ENCODE measurements at places on chromosomes 1 and 21.

DNA sequence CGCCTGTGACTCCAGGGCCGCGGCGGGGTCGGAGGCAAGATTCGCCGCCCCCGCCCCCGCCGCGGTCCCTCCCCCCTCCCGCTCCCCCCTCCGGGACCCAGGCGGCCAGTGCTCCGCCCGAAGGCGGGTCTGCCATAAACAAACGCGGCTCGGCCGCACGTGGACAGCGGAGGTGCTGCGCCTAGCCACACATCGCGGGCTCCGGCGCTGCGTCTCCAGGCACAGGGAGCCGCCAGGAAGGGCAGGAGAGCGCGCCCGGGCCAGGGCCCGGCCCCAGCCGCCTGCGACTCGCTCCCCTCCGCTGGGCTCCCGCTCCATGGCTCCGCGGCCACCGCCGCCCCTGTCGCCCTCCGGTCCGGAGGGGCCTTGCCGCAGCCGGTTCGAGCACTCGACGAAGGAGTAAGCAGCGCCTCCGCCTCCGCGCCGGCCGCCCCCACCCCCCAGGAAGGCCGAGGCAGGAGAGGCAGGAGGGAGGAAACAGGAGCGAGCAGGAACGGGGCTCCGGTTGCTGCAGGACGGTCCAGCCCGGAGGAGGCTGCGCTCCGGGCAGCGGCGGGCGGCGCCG is at the start of gene SIM2:
TSS of gene SIM2 (plus strand) at position 135 of the 565 bp plus-strand sequence. CDS start 632 bp downstream, outside the sequence.
- no peak for DNase-seq

DNA sequence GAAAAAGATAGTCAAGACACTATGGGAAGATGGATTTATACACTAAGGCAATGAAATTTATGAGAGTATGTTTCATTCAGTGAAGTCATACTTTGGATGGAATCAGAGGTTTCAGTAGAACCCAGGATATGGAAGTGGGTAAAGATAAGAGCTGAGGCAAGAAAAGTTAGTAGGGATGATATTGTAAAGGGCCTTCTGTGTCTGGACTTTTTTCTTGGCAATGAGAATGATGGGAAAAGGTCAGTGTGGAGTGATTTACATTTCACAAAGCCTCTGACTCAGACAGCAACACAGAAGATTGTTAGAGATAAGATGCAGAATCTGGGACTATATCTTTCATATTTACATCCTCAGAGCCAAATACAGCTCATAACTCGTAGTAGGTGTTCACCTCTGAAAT is 32.1 kb downstream of the SH3BGR start:
- DNase-seq: no peak

DNA sequence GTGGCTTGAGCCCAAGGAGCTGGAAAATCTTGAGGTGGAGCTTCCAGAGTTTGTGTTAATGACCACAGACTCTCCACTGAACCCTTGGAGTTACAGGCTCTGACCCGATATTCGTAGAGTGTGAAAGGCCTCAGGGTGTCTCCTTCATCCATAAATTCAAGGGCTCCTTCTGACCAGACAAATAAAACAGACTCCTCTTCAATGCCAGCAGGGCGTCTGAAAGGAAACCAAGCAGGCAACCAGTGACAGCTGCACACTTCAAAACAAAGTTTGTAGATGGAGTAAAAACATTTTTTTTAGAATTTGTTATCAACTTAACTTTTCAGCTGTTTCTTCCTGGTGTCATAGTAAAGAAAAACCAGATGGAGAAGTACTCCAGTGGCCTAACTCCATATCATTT is 161.1 kb downstream of the KCTD3 start:
- DNase-seq: no peak

GRCh38 chr1:24897263-24898151 is 32.6 kb downstream of the RUNX3 start:
- no peak for DNase-seq

- DNase-seq: no peak
Observed at GRCh38 chr1:176541663-176542062, 78.7 kb downstream of the PAPPA2 start.

DNA sequence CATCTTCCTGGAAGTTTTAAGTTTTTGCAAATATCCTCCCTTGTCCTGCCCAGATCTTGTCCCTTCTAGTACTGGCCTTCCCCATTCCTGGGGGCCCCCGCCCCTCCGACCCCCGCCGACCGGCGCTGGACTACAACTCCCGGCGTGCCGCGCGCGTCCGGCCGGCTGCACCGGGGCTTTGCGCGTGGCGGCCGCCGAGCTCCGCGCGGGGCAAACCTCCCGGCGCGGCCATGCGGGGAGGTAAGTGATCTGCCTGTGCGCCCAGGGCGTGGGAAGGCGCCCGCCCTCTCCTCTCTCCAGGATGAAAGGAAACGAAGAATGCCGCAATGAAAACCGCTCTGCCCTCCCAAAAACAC is 3.2 kb upstream of the SAMD13 start:
- DNase-seq: peak; percentile 37

- no peak for DNase-seq
Observed at GRCh38 chr1:182764029-182764727, 25.4 kb upstream of the NPL start.

DNA sequence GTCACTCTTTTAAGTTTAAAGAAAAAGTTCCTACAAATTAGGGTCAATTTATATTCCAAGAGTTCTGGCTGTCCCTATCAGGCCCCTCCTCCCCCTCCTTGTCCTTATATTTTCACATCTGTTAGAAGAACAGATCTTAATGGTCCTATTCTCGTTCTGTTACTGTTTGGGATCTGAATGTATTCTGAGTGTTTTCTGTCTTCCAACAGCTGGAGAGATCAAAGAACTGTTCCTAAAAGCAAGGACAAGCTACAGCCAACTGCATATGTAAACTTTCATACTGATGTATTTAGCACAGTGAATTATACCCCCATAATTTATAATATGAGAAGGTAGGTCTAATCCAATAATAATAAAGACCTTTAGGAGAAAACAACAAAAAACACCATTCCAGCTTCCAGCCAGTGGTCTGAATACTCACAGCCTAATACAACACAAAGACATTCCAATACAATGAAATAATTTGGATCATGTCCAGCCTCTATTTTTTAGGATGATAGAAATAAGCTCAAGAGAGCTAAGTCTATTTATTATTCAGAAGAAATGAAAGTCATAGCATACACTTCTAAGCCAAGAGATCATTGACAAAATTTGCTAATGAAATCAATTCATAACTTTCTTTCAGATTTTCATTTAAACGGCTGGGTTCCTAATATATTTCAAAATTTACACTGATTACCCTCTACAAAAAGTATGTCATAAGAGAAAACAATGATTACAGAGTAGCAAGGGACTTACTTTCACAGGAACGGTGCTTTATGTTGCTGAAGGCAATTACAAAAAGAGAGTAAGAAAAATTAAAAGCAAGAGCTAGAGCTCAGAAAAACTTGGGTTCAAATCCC is 25.3 kb downstream of the WLS start:
- DNase-seq: no peak

- no peak for DNase-seq
Observed at GRCh38 chr1:32816676-32817158, 441 bp downstream of the YARS1 start.

DNA sequence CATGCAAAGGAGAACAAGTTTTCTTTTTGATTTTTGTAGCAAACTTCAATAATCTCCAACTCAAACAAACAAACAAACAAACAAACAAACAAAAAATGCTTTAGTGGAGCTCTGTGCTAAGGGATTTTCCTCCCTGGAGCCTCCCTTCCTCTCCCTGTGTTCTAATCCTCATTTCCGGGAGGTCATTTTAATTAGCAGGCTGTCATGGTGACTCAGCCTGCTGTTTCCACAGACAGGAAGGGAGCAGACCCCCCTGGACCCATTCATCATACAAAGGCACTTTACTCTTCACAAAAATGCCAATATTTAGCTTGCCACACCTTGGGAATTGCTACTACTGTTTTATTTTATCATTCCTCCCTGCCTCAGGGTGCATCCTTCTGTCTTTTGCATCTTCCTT is 61.0 kb upstream of the SPATA6 start:
- no peak for DNase-seq

GRCh38 chr1:32801096-32801715 is 16.0 kb downstream of the YARS1 start:
- DNase-seq: no peak

DNA sequence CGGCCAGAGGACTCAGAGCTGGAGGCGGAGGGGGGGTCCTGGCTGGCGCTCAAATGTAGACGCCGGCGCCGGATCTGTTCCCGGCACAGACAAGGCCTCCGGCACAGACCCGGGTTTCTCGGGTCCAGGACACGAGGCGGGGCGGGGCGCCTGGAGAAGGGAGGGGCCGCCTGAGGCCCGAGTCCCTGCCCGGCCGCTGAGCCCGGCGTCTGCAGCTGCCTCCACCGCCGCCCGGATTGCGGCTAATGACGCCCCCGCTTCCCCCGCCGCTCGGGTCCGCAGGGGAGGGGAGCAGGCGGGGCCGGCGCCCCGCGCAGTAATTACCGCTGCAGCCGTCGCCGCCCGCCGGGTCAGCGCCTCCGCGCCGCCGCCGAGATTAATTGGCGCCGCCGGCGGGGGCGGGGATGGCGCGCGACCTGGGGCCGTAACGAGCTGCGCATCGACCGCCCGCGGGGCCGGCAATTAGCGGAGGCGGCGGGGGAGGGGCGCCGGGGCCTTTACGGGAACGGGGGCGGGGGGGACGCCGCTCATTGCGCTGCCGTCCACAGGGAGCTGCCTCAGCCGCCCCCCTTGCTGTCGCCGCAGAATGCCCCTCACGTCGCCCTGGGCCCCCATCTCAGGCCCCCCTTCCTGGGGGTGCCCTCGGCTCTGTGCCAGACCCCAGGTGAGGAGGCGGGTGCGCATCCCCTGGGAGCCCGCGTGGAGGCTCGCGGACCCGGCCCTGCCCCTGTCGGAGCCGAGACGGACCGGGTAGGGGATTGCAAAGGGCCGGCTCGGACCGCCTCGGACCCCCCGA is 17.3 kb downstream of the NOC2L start:
- no peak for DNase-seq

GRCh38 chr1:169148472-169149252 is 42.2 kb downstream of the ATP1B1 start:
- DNase-seq: no peak

- no peak for DNase-seq
Observed at GRCh38 chr1:98410082-98410481, 251.4 kb upstream of the SNX7 start.

DNA sequence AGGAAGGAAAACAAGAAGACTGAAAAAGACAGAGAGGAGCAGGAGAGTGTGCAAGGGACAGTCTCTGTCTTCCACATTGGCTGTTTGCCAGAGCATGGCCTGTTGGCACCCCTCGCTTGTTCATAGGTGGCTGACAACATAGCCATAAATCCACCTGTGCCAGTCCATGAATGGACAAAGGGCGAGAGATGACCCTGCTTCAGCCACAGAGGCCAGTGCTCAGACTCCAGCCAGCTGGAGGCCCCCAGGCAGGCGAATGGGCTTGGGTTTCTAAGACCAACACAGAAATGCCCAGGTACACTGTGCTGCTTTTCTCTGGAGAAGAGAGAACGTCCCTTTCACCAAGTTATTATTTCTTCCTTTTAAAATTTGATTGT is 60.6 kb downstream of the RIPK4 start:
- no peak for DNase-seq

DNA sequence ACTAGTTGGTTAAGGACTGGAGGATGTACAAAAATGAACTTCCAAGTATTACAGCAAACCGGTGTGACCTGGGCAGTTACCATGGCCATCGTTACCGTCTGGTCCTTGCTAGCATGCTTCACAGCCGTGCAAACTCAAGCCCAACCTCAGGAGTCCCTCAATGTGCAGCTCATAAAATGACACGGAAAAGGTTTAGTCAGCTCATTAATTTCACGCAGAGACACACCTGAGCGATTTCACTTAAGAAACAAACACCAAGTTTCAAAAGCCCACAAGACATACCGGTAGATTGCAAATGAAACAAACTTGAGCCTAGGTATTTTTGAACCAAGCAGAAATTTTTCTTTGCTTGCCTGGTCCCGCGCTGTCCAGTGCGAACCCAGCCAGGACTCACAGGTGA is 105.0 kb upstream of the ADAR start:
- DNase-seq: no peak

DNA sequence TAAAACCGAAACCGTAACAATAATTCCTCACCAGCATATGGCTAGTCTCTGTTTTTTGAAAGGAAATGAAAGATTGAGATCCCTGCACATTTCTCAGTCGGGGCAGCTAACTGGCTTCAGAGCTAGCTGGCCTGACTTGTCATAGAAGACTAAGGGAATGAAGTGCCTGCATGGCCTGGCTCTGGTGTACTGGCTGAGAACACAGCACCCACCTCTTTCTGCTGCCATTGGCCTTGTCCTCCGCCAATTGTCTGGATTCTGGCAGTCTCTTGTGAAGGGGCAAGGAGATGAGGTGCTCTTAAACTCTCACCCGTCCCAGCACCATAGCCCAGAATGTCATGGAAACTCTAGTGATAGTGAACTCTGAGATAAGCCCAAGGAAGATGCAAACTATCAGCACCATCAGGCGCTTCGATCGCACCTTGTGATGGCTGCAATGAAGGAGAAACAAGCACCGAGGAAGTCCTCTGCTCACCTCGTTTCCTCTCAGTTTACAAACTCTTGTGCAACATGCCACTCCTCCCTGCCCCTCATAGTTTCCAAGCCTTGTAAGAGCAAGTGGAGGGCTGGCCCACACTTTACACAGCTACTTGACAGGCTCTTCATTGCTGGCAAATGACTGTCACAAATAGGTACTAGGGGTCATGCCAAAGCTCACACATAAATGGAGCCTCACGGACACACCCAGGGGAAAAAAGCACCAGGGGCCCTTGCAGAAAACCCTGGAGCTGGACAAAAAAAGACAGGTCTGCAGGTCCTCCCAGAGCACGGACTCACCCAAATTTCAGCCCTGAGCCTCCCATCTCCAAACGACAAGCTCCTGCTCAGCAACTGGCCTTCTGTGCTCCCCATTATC is 16.4 kb downstream of the INPP5B start:
- DNase-seq: no peak

GRCh38 chr1:172132836-172133235 is 287.6 kb upstream of the C1orf105 start:
- DNase-seq: no peak

DNA sequence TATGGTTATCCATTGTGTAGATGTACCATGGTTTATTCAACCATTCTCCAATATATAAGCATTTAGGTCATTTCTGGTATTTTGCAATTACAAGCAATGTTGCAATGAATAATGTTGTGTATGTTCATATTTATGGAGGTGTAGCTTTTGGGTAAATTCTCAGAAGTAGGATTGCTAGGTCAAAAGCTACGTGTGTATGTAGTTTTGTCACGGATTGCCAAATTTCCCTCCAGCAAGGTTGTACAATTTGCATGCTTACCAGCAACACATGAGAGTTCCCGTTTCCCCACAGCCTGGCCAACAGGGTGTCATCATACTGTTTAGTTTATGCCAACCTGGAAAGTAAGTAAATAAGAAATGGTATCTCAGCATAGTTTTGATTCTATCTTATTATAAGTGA is 36.3 kb downstream of the IGSF5 start:
- no peak for DNase-seq

- DNase-seq: no peak
Observed at GRCh38 chr1:86069757-86070145, 86.8 kb downstream of the COL24A1 start.

Measured in stimulated activated CD4-positive, alpha-beta T cell treated with anti-CD3 and anti-CD28 coated beads, Interleukin-1b, Interleukin-23, amount 100 ng/mL, for 4 hours (primary cell).